ENCODE measurements at places on chromosomes 4 and X.

GRCh38 chr4:60216752-60217151 lies 983.4 kb upstream of the ADGRL3 start:
- DNase-seq, result no peak

DNA sequence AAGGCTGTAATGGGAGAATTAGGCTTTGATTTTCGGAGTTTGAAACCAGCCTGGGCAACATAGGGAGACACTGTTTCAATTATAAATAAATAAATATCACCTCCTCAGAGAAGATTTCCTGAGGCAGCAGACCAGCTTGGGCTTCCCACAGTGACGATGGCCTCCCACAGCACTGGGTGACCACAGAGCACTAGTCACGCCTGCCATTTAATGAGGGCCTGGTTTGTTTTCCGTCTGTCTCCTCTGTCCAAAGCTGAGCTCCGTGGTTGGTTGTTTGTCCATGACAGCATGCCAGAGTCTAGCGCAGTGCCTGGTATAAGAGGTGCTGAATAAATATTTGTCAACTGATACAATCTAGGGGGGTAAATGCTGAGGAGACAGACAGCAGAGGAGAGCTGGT lies 10.4 kb upstream of the PDGFRA start:
- DNase-seq, result no peak

GRCh38 chr4:10965196-10965595 lies 280.6 kb upstream of the CLNK start:
- DNase-seq, result no peak

GRCh38 chr4:109560687-109561461 lies 828 bp downstream of the MCUB start:
- peak; percentile 33 for DNase-seq

DNA sequence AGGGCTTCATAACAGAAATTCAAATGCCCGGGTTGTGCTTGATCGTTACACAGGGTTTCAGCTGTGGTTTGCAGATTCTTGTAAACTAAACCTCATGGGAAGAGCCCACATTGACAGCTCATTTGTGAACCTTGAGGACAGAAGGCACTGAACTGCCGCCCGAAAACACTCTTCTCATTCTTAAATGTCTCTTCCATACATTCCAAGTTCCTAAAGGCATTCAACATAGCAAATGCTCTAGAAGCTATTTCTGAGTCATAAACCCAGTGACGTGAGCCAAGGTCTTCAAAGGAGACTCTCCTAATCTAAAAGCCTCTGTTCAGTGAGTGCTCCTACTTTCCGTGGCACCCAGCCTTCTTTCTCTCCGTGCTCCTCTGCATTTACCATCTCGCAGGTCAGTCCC lies 737.8 kb upstream of the FRG1 start:
- DNase-seq, result no peak

- DNase-seq, result no peak
Measured at GRCh38 chr4:187679450-187679849, 316.1 kb upstream of the ZFP42 start.

- no peak for DNase-seq
Measured at GRCh38 chr4:19026281-19026680, 1004.7 kb upstream of the LCORL start.

DNA sequence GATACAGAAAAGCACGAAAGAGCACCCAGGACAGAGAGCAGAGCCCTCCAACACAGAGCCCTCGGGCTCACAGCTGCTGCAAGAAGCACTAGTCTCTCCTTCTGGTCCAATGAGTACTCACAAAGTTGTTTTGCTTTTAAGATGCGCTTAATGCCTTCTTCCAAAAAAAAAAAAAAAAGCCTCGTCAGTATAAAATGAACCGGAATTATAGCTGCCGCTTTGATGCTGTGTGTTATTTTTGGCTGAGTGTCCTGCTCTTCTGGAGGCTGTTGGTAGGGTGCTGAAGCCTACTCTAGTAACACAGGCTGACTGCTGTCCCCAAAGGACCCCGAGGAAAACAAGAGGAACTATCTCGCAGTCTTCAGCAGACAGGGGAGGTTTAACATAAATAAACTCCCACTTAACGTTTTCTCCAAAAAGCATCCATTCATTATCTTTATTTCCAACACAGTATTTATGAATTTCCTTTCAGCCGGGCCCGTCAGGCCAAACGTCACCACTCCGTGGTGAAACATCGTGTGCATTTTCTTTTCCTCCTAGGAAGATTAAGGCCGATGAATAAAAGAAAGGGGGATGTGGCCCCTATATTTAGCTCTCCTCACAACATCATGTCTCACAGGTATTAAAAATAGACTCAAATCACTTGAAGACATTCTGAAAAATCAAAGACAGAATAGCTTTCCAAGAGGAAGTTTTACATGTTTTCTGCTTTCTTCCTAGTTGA lies 213.7 kb upstream of the PPARGC1A start:
- no peak for DNase-seq

GRCh38 chr4:181662383-181662782 lies 580.8 kb upstream of the TENM3 start:
- no peak for DNase-seq

DNA sequence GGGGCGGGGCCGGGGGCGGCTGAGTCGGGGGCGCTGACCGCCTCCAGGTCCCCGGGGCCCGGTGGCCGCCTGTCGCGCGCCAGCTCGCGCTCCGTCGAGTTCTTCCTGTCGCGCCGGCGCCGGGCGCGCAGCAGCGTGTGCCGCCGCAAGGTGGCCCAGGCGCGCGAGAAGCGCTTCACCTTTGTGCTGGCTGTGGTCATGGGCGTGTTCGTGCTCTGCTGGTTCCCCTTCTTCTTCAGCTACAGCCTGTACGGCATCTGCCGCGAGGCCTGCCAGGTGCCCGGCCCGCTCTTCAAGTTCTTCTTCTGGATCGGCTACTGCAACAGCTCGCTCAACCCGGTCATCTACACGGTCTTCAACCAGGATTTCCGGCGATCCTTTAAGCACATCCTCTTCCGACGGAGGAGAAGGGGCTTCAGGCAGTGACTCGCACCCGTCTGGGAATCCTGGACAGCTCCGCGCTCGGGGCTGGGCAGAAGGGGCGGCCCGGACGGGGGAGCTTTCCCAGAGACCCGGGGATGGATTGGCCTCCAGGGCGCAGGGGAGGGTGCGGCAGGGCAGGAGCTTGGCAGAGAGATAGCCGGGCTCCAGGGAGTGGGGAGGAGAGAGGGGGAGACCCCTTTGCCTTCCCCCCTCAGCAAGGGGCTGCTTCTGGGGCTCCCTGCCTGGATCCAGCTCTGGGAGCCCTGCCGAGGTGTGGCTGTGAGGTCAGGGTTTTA lies 1.5 kb downstream of the ADRA2C start:
- DNase-seq, result no peak

DNA sequence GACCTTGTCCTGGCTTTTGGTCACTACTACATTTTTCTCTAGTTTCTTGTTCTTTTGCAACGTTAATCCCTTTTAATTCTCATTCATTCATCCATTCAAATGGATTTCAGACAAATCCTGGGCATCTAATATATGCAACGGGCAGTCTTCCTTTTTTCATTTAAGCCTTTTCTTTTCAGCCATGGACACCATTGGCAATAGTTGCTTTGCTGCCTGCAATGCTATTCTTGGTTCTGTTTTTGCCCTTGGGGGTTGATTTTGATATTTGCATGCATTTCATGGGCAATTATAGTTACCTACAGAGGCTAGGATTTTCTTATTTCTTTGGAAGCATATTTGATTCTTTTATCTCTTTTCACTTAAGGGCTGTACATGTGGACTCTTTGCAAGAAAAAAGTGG lies 180.5 kb upstream of the ARX start:
- DNase-seq, result no peak

GRCh38 chrX:11968991-11969390 lies 169.3 kb upstream of the FRMPD4 start:
- DNase-seq, result no peak

- no peak for DNase-seq
Measured at GRCh38 chr4:38923746-38924145, 56.1 kb downstream of the FAM114A1 start.

DNA sequence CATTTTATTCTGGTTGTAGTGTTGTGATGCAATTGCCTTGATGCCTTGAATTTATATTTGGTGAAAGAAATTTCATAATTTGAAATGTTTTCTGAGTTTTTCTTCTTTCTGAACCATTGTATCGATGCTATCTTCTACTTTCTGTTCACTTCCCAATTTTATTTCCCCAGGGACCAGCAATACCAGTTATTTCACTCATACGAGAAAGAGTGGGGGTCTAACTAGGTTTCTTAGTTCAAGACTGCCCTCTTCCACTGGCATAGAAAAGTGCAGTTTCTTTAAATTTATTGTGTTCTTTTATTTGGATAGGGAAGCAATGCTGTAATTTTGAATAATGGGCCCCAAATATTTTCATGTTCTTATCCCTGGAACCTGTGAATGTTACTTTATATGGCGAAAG lies 544.0 kb upstream of the ADGRL3 start:
- DNase-seq, result no peak

GRCh38 chr4:179871726-179872125 lies 2371.5 kb upstream of the TENM3 start:
- DNase-seq, result no peak

GRCh38 chr4:188082796-188083195 lies 26.6 kb downstream of the TRIML2 start:
- no peak for DNase-seq

- no peak for DNase-seq
Measured at GRCh38 chr4:47017494-47017893, 13.9 kb upstream of the GABRB1 start.

DNA sequence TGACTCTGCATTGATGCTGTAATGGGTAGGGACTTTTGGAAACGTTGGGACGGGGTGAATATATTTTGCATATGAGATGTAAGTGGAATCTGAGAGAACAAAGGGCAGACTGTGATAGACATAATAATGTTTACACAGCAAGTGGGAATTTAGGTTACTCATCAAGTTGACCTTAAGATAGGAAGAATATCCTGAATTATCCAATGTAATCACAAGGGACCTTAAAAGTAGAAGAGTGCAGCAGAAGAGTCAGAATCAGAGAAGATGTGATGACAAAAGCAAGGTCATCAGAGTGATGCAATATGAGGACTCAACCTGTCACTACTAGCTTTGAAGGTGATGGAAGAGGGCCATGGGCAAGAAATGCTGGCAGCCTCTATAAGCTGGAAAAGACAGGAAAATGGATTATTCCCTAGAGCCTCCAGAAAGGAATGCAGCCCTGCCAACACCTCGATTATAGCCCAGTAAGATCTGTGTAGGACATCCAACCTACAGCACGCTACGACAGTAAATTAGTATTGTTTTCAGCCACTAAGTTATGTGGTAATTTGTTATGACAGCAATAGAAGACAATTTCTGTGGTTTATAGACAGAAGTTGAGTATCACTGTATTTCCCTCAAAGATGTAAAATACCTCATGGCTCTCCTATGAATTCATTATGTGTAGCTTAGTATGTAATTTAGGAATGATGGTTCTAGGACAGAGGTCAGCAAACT lies 26.4 kb downstream of the MORC4 start:
- DNase-seq, result no peak

GRCh38 chr4:86048426-86048825 lies 311.4 kb downstream of the MAPK10 start:
- DNase-seq, result no peak

DNA sequence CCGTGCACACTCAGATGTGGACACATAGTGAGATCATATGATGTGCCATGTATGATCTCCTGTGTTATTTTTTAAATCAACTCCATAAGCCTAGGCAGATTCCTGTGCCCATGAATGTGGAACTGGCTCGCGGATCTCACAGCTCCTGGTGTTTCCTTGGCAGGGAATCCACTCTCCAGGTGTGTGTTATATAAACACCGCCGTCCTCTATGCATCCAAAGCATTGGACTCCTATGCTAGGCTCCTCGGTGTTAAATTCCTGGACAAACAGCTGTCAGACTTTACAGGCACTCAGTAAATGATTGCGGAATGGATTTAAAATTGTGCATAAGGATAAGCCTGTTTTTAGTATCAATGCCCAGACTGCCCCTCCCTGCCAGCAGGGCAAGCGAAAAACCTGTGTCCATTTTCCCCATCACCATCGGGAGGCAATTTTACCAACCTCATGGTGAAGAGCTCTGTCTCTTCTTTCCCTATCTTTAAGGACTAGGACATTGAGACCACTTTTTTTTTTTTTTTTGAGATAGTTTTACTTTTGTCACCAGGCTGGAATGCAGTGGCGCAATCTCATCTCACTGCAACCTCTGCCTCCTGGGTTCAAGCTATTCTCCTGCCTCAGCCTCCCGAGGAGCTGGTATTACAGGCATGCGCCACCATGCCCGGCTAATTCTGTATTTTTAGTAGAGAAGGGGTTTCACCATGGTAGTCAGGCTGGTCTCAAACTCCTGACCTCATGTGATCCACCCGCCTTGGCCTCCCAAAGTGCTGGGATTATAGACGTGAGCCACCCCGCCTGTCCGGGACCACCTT lies 23.6 kb upstream of the GPR78 start:
- DNase-seq, result no peak

GRCh38 chr4:2935762-2936743 lies 27.2 kb downstream of the NOP14 start:
- DNase-seq, result peak; percentile 58

DNA sequence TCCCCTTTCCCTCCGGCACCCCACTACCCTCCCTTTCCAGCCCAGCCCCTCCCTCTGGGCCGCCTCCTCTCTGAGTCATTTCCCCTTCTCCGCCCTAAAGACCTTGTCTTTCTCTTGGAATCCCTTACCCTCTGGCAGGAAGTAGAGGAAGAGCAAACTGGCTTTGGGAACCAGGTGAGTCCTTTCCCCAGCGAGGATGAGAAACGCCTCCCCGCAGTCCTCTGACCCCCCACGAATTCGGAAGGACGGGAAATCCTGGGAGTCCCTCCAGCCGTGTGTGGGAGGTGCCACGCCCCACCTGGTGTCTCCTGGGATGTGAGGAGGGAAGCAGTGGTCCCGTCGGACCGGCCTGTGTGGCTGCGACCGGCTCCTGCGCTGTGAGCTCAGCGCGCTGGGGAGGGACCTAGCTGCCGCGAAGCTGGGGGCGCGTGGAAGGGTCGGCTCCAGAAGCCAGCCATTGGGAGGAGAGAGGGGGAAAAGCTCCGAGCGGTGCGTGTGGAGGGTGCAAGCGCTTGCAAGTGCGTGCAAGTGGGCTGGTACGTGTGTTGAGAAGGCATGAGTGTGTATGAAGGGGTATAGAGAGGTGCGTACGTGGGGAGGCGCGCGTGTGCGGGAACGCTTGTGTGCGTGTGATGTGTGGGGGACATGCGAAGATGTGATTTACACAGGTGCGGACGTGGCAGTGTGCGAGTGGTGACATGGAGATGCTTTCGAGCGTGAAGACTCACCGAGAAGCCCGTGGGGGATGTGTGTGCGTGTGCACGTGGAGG lies 46.3 kb downstream of the TEX13B start:
- no peak for DNase-seq
